ENCODE measurements at places on chromosomes 6 and 20. TPM values are rescaled to one million over a fixed set of nuclear protein-coding genes. Genes with fewer than 3 reads are reported as not detected.

The HSPA12B gene
- total RNA-seq = 0.43 TPM

The STMND1 gene
- total RNA-seq = not detected

The OTOR gene
- not detected for total RNA-seq

The AVP gene
- total RNA-seq = not detected

The PPP1R3D gene
- total RNA-seq = 1.9 TPM

The MICB gene
- 6.5 TPM for total RNA-seq

The POM121L2 gene
- total RNA-seq = not detected

All from A549 treated with Hydrocortisone at 1 μM for 4 hours (cell line).